Activated CD8-positive, alpha-beta T cell treated with anti-CD3 and anti-CD28 coated beads, Interleukin-2, amount 10 ng/mL, durations not matched to agents 7 days and 5 days (primary cell): ENCODE measurements at places on chromosomes 5 and 9.

DNA sequence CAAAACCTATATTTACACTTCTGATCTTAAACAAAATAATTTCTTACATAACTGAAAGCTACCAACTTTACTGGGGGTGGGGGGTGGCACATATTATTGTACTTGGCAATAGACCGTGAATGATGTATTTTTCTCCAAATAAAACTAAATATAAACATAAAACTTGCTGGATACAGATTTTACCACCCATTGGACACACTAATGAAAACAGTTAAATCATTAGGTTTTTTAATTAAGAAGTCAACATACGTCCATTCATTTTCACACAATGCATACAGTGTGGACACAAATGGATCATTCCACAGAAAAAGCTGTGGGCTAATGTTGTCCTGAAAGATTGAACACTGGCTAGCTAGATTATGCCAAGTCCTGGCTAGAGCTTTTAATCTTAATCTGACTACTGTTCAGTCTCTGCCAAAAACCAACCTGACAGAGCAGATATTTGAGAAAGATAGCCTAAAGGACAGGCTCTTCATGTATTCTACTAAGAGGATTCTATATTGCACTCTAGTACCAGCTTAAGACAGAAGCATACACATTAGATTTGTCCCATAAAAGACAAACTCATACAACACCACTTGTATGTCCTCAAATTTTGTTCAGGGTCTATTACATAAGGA is 118.1 kb downstream of the SIL1 start:
- no peaks in the 10 kb centered on the region for H3K27me3 ChIP-seq
- H3K4me3 ChIP-seq: no peak overlapping the region
- H3K27ac ChIP-seq: no peak overlapping the region
- no peaks in the 10 kb centered on the region for H3K36me3 ChIP-seq

- H3K27me3 ChIP-seq: no peaks in the 10 kb centered on the region
- no peak overlapping the region for H3K4me3 ChIP-seq
- peak; percentile 63 for DNase-seq
These were observed 271.9 kb upstream of the ADAMTS16 start for GRCh38 chr5:4868140-4868735.

- no peak overlapping the region for H3K27ac ChIP-seq
- no peaks in the 10 kb centered on the region for H3K4me1 ChIP-seq
- no peak overlapping the region for H3K4me3 ChIP-seq
- H3K27me3 ChIP-seq: no peaks in the 10 kb centered on the region
These were observed 178.5 kb upstream of the EGFLAM start for GRCh38 chr5:38079620-38080402.

DNA sequence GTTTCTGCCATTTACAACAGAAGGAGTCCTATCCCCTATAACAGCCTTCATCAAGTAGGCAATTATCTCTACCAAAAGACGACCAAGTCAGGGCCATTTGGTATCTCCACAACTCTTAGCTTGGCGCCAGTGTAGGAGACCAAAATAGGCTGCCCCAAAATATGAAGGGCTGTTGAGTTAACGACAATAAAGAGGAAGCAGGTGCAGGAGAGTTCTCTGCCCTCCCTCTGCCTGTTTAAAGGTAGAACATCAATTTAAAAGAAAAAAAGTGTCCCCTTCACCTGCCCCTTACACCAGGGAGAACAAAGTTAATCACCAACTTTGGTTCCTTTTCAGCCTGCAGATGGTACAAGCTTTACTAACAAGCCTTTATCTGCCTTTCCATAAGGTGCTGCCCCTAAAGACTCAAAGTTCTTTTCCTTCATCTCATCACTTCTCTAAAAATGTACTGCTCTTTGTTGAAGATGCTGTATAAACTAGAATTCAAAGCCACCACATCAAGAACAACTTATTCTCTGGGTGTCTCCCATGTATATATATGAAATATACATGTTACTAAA is 33.3 kb downstream of the PPP1R2B start:
- H3K4me3 ChIP-seq: no peak overlapping the region
- peaks cover 11% of the 10 kb centered on the region for H3K27me3 ChIP-seq
- no peak for DNase-seq
- H3K4me1 ChIP-seq: no peaks in the 10 kb centered on the region
- H3K36me3 ChIP-seq: peaks cover 3% of the 10 kb centered on the region

GRCh38 chr9:97502984-97503861 is 1.8 kb downstream of the TMOD1 start:
- no peaks in the 10 kb centered on the region for H3K36me3 ChIP-seq
- H3K4me1 ChIP-seq: peaks cover 18% of the 10 kb centered on the region
- peaks cover 44% of the 10 kb centered on the region for H3K27me3 ChIP-seq
- no peak for DNase-seq

GRCh38 chr9:12060811-12061210 is 632.4 kb upstream of the TYRP1 start:
- no peaks in the 10 kb centered on the region for H3K36me3 ChIP-seq
- no peak overlapping the region for H3K4me3 ChIP-seq
- H3K27ac ChIP-seq: no peak overlapping the region
- no peaks in the 10 kb centered on the region for H3K4me1 ChIP-seq
- no peak for DNase-seq

GRCh38 chr9:109244179-109245132 is 76.4 kb downstream of the EPB41L4B start:
- no peak overlapping the region for H3K27ac ChIP-seq
- no peaks in the 10 kb centered on the region for H3K4me1 ChIP-seq
- peaks cover 34% of the 10 kb centered on the region for H3K27me3 ChIP-seq
- no peak overlapping the region for H3K4me3 ChIP-seq
- no peaks in the 10 kb centered on the region for H3K36me3 ChIP-seq

DNA sequence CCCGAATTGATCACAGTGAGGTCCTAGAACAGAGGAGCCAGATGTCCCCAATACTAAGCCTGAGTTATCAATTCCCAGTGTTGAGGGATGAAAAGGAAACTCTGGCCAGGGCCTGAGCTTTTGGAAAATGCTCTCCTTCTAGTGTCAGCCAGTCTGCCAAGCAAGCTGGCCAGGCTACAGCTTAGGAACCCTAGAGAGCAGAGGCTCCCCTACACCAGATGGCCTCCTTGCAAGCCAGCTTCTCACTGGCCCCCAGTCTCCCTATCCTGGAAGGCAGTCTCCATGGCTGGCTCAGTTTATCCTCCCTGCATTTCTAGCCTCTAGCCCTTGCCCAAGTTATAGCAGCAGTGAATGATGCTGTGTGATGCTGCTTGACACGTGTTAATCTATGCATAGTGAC is 204.7 kb upstream of the WWC1 start:
- H3K4me3 ChIP-seq: no peak overlapping the region
- no peaks in the 10 kb centered on the region for H3K36me3 ChIP-seq
- H3K27me3 ChIP-seq: no peaks in the 10 kb centered on the region

- no peak overlapping the region for H3K27ac ChIP-seq
- H3K27me3 ChIP-seq: no peaks in the 10 kb centered on the region
- no peak for DNase-seq
- H3K36me3 ChIP-seq: peaks cover 3% of the 10 kb centered on the region
These were observed 6.0 kb downstream of the SLC2A6 start for GRCh38 chr9:133472753-133473378.
